ENCODE measurements at places on chromosomes 1 and 21.
A peak's percentile ranks its signal among the peaks of the same experiment; 100 is the strongest.

DNA sequence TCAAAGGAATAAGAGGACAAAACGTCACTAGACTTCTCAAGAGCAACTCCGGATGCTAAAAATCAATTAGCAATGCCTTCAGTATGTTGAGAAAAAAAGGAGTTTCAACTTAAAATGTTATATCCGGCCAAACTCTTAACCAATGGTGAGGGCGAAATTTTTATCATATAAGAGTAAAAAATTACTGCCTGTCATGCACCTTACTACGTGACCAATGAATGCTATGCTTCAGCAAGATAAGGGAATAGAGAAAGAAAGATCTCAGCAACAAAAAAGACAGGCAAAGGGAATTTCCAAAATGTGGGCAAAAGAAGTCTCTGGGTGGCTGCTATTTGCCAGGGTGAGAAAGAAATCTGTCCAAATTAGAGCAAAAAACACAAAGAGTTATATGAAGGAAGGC, 47.4 kb upstream of the LRRC7 start:
- DNase-seq = no peak

DNA sequence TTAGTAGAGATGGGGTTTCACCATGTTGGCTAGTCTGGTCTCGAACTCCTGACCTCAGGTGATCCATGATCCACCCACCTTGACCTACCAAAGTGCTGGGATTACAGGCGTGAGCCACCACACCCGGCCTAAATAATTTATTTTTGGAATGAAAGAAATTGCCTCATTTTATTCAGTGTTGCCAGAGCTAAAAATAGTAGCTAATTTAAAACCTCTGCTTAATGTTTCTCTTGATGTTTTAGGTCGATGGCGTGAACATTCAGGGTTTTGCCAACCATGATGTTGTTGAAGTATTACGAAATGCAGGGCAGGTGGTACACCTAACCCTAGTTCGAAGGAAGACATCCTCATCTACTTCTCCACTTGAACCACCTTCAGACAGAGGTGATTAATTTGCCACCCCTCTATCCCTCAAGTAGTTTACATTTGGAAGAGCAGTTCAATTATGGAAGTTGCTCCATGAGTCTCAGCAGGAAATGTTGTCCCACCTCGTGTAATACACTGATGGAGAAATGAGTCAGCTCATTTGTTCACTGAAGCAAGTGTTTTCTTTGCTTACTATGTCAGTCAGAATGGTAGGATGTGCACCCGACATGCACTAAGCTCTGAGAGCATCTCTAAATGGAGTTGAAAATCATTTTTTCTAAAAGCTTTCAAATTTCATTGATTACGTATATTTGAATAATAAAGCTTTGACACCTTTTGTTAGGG, 54.9 kb downstream of the PATJ start:
- DNase-seq = no peak

DNA sequence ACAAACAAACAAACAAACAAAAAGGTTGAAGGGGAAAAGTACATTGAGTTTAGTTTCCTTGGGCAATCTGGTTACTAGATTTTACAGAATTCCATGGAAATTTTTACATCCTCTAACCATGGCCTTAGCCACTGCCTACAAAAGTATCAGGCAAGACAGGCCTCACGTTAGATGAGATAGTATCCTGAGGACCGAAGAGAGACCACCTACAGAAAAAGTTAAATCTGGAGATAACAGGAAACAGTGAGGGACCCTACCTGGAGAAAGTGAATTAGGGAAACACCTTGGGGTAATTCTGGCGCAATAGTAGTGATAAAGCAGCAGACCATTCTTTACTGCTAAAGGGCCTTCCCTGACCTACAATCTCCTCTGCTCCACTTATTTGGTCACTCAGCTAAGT, 8.7 kb downstream of the RAB29 start:
- DNase-seq = no peak

- DNase-seq = no peak
Measured at GRCh38 chr21:38284216-38284615, 27.4 kb downstream of the KCNJ15 start.

GRCh38 chr1:21922090-21923013, 14.8 kb downstream of the HSPG2 start:
- no peak for DNase-seq

- DNase-seq = peak; percentile 76
Measured at GRCh38 chr1:160739098-160739511, at the start of gene SLAMF7. Gene SLAMF7, plus strand, starts transcription at chr1:160739247. Its CDS starts 55 bp downstream, at chr1:160739302.

DNA sequence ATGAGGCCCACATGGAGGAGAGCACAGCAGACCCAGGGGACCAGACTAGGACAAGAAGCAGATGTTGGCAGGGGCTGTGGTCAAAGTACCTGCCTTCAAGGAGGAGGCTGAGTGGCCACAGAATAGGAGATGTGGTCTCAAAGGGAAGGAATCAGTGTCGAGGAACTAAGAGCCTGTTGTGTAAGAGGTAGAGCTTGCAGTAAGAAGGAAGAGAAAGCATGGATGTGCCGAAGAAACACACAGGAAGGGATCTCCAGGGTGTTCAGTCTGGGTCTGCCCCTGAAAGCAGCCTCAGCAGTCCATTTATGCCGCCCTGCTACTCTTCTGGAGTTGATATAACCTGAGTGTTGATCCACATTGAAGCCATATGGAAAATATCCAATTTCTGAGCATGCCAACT, 83.9 kb downstream of the NID1 start:
- DNase-seq = peak; percentile 84

GRCh38 chr1:51583532-51583931, 33.4 kb upstream of the OSBPL9 start:
- DNase-seq = no peak

- DNase-seq = no peak
Measured at GRCh38 chr1:225735252-225736149, 42.1 kb upstream of the SRP9 start.

DNA sequence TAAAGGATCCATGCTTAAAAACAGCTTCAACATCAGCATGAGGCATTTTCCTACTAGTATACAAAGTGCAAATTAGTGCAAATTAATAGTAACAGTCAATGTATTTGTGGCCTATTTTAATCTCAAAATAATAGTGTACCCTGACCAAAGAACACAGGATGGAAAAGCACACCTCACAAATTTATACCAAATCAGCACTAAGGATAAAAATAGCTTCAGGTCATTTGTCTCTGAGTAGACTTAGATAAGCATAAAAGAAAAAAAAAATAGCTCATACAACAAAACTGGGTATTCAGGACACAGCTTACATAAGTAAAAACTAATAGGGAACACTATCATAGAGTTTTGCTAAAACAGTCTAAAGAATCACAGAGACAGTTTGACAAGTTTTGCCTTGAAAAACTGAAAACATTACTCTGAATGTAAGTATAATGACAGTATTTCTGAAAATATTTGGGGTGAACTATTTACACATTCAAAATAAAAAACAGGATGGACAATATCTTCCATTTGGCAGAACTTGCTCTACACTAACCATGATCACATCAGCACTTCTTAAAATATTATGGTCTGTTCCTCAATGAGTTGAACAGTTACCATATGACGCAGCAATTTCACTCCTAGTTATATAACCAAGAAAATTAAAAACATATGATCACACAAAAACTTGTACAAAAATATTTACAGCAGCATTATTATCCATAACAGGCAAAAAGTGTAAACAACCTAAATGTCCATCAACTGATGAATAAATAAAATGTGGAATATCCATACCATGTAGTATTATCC, 46.3 kb downstream of the RNF115 start:
- no peak for DNase-seq

GRCh38 chr1:46190539-46190938, 7.7 kb downstream of the POMGNT1 start:
- DNase-seq = no peak

Measured in HL-60 (cell line).